ENCODE measurements at places on chromosomes 12 and 14. TPM values are rescaled to one million over a fixed set of nuclear protein-coding genes. Genes with fewer than 3 reads are reported as not detected.

Gene SOAT2
- total RNA-seq, result not detected

Gene CISTR
- total RNA-seq, result not detected

Gene GPR84
- total RNA-seq, result not detected

Gene SYNDIG1L
- not detected for total RNA-seq

Gene FAM181A
- total RNA-seq, result not detected

Gene PGF
- total RNA-seq, result 44.8 TPM

Gene RARG
- 11.9 TPM for total RNA-seq

Gene BEST3
- total RNA-seq, result 0.25 TPM

Gene ACSM4
- not detected for total RNA-seq

Gene LBHD2
- total RNA-seq, result not detected

Gene TMPRSS12
- total RNA-seq, result not detected

Gene GUCY2C
- total RNA-seq, result not detected

Gene IL26
- not detected for total RNA-seq

Gene IFI27L1
- 13.0 TPM for total RNA-seq

Gene EGLN3
- total RNA-seq, result 4.0 TPM

Gene CCDC184
- not detected for total RNA-seq

Gene CNTN1
- total RNA-seq, result not detected

Data from dermis microvascular lymphatic vessel endothelial cell (primary cell).